ENCODE measurements at places on chromosomes 6 and 20.
A peak's percentile ranks its signal among the peaks of the same experiment; 100 is the strongest.

- DNase-seq: peak; percentile 29
Measured at GRCh38 chr20:35742741-35743523, 872 bp upstream of the RBM39 start.

DNA sequence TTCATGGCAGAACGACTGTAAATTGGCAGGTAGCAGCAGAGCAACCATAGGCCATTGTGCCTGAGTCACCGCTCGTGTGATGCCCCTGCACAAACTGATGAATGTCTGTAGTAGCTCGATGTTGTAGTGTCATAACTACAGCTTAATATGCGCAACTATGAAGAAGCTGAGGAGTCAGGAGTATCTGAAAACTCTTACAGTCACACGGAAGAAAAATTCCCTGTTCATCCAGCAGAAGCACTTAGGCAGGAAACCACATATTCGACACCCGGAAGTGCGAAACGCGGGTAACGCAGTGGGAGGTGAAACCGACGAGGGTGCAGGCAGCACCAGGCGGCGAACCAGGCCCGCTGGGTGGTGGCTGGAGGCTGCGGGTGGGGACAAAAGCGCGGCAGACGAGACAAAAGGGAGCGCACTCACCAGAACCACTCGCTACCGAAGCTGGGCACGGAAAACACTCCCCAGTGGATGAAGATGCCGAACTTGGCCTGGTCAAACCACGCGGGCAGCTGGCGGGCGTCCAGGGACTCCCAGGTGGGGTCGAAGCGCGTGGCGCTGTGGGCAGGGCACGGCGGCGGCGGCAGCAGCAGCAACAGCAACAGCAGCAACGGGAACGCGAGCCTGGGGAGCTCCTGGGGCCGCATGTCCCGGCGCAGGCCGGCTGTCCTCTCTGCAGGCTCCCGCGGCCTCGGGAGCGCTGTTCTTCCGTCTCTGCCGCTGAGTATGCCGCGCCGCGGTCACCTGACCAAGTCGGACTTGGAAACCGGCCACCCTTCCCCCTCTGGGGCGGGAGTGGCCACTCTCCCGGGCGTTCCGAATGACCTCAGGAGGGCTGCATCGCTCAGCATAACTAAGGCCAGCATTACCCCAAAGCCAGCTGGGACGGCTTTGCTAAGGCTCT lies at the start of gene FUCA2:
Gene FUCA2, minus strand, starts transcription at position 730 of the 901 bp plus-strand sequence. Its CDS starts 86 bp downstream, at position 644.
- peak; percentile 84 for DNase-seq

DNA sequence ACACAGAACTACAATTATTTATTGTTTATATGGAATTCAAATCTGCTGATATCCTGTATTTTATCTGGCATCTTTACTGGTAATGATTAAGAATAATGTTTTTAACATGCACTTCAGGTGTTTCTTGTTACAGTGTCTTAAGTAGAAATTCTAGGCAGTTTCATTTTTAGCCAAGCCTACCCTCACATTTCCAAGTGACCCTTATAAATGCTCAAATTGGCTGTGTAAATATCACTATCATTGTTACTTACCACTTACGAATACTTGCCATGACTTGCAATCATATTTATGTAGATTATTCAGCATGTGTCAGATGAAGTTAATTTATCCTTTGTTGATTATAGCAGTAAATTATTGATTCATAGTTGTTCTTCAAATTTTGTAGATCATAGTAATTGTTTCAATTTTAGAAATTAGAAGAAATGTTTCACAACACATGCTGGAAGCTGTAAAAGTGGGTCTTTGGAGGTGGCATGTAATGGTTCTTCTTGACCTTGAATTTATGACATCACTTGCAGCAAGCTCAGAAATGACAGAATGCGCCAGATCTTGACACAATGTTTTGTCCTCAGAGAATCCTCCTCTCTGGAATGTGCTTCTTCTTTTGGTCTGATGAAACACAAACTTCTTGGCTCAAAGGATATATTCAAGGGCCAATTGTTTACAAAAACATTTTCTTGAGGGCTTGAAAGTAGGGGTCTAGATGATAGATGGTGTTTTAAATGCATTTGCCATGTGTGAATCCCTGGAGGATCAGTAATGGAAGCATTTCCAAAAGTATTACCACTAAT lies 471.8 kb downstream of the COL12A1 start:
- DNase-seq: no peak

DNA sequence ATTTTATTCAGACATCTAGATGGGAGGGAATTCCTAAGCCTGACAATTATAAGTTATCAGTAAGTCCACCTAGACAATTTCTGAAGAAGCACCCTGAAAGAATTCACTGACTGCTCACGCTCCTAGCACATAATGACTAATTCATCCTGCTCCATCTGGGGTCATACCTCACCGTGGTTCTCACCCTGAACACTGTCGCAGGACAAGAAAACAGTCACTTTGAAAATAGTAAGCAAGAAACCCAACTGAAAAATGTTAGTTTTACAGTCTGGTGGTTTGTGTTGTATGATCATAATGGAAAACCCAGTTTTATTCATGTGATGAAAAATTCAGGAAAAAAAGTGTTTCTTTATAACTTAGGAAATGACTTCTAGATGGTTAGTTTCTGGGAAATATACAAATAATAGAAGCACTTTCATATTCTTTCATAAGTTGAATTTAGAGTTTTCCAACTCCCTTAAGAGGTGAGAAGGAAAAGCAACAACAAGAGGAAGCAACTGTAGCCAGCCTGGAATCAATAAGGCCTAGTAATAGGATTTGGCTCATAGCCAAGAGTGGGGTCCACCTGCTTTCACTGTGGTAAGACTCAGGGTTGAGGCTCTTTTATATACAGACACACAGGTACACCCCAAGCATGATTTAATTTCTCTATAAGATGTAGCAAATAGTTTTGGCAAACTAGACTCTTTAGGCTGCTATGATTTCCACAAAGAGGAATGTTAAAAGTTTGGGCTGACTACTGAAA lies 94.1 kb downstream of the HIVEP2 start:
- peak; percentile 43 for DNase-seq

- no peak for DNase-seq
Measured at GRCh38 chr6:149197482-149197881, 120.0 kb upstream of the TAB2 start.

DNA sequence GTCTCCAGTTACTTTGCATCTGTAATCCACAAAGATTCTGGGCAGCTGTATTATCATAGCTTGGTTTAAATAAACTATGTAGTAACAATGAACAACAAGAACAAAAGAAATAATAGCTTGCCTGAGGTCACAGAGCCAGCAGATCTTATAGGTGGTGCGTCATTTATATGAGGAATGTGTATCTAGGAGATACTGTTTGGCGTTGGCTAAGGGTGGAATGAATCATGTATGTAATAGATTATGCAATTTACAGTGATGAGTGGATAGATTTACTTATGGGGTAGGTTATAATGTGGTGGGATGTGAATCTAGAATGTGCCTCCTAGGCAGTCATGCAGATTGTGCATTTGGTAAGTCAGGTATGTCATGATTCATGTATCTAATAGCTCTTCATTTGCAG lies 42.8 kb downstream of the HNF4A start:
- no peak for DNase-seq

DNA sequence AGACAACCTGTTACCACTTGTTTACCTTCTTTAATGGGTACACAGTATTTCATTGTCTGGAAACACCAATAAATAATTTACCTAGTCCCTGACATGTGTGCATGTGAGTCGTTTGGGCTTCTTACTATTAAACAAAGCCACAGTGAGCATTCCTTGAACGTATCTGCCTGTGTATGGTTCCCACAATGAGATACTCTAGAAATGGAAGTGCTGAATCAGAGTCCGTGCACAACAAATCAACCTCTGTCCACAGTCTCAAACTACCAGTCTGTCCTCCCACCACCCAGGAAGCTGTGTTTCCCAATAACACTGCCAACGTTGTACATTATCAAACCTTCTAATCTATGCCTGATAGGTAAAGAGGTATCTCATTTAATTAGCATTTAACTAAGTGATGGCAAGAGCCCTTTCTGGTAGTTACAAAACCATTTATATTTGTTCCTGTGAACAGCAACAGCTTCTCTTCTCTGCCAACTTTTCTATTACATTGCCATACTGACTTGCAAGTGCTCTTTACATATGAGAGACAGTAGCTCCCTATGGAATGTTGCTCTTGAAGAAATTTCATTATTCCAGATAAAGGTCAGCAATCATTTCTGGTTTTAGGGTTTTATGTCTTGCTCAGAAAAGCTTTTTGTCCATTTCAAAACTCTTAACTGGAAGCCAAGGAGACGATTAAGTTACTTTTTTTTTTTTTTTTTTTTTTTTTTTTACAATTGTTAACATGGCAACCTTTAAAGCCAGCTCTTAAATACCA lies 14.7 kb downstream of the JAG1 start:
- no peak for DNase-seq

- peak; percentile 8 for DNase-seq
Measured at GRCh38 chr6:84825461-84825860, 61.1 kb upstream of the TBX18 start.

- no peak for DNase-seq
Measured at GRCh38 chr20:23588434-23589403, 17.0 kb downstream of the CST9 start.

- DNase-seq: no peak
Measured at GRCh38 chr20:43331906-43332305, 125.8 kb upstream of the SRSF6 start.

DNA sequence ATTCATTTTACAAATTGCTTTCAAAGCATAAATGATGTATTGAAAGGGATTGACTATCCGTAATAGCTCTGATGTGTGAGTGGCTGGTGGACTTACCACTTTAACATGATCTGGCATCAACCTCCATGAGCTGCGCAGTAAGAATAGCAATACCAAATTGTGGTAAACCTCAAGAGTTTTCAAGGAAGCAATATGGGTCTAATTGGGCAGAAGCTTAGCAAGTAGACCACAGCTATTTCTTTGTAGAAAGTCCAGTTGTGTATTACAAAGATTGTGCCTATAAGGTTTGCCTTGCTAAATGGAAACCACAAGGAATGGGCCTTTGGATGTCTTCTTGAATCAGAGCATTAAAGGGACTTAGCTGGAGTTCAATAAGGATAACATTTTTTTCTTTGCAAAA lies 736.6 kb downstream of the KIF16B start:
- no peak for DNase-seq

- DNase-seq: peak; percentile 37
Measured at GRCh38 chr6:21666201-21666691, 72.7 kb downstream of the SOX4 start.

GRCh38 chr6:168370310-168370991 lies 50.9 kb upstream of the DACT2 start:
- DNase-seq: peak; percentile 44

DNA sequence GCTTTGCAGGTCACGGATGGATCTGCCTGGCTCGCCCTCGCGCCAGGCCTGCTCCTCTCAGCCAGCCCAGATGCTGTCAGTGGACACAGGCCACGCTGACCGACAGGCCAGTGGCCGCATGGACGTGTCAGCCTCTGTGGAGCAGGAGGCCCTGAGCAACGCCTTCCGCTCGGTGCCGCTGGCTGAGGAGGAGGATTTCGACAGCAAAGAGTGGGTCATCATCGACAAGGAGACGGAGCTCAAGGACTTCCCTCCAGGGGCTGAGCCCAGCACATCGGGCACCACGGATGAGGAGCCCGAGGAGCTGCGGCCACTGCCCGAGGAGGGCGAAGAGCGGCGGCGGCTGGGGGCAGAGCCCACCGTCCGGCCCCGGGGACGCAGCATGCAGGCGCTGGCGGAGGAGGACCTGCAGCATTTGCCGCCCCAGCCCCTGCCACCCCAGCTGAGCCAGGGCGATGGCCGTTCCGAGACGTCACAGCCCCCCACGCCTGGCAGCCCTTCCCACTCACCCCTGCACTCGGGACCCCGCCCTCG lies 19.6 kb downstream of the TTBK1 start:
- DNase-seq: no peak

GRCh38 chr6:31660381-31661261 lies at the start of gene C6orf47:
Gene C6orf47 (minus strand): TSS chr6:31660778. CDS start chr6:31659947, 831 bp downstream.
- DNase-seq: peak; percentile 77

GRCh38 chr20:17026346-17026745 lies 200.5 kb upstream of the PCSK2 start:
- DNase-seq: no peak

- DNase-seq: no peak
Measured at GRCh38 chr20:19958928-19959327, 58.2 kb upstream of the NAA20 start.

DNA sequence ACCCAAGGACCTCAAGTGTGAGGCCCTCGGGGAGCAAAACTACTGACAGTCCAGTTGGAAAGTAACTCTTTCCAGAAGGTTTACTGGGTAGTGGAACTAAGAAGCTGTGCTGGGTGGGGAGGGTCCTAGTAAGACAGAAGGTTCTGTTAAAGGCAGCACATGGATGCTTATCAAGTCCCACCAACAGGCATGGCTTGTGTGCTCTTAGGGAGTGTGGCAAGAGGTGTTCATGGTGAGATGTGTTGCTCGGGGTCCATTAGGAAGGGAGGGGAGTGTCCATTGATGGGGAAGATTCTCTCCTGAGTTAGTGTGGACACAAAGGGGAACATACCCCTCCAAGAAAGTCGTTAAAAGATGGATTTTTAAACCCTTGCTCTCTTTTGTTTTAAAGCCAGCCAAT lies 120.6 kb downstream of the LY86 start:
- DNase-seq: no peak

DNA sequence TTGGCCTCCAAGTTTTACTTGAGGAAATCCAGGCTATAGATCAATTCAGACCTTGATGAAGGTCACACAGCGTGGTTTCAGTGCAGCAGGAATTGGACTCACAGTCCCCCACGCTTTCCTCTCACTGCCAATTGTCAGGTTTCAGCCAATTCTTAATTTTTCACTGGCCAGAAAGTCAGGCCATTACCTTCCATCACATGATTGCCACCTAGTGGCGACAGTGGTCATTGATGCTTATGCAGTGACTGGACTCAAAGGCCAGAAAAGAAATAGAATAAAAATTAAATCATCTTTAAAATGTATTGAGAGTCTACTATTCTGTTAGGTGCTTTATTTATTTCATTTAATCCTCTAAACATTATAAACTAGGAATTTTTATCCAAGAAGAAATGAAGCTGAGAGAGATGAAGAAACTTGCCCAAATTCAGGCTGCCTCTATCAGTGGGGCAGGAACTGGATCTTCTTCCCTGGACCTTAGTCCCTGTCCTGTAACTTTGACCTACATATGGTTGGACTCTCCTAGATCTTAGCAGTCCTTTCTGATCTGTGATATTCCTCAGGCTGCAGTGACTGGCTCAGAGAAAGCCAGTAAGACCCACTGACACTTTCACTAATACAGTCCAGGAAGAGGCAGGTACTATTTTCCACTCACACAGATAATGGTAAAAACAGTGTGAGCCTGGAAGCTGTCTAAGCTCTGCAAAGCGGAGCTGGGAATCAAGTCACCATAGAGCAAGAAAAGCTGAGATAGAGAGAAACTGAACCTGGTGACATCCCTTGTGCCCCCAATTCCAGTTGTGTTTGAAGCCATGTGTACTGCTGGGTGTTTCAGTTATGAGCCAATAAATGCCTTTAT lies 133.3 kb downstream of the ELOVL4 start:
- peak; percentile 62 for DNase-seq

- no peak for DNase-seq
Measured at GRCh38 chr6:140845701-140846100, 1287.0 kb upstream of the GJE1 start.
